ENCODE measurements at places on chromosomes 16 and 17.

DNA sequence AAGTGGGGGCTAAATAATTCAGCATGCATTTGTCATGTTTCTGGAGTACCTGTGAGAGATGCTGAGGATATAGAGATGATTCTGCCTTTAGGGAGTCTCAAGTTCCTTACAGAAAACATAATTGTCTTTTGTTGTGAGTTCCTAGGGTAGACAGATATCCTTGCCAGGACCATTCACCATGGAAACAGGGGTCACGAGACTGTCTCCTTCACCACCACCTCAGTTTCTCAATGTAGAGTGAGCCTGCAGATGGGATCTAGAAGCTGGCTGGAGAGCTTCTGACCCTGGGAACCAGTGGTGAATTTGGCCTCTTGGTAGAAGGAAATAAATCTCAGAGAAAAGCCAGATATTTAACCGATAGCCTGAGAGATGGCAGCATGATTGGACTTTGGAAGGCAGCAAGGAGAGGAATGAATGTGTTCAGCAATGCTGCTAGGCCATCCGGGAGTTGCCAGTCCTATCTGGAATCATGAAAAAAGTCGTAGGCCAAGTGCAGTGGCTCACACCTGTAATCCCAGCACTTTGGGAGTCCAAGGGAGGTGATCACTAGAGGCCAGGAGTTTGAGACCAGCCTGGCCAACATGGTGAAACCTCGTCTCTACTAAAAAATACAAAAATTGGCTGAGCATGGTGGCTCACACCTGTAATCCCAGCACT lies 7.4 kb upstream of the HDAC5 start:
- DNase-seq, result no peak

DNA sequence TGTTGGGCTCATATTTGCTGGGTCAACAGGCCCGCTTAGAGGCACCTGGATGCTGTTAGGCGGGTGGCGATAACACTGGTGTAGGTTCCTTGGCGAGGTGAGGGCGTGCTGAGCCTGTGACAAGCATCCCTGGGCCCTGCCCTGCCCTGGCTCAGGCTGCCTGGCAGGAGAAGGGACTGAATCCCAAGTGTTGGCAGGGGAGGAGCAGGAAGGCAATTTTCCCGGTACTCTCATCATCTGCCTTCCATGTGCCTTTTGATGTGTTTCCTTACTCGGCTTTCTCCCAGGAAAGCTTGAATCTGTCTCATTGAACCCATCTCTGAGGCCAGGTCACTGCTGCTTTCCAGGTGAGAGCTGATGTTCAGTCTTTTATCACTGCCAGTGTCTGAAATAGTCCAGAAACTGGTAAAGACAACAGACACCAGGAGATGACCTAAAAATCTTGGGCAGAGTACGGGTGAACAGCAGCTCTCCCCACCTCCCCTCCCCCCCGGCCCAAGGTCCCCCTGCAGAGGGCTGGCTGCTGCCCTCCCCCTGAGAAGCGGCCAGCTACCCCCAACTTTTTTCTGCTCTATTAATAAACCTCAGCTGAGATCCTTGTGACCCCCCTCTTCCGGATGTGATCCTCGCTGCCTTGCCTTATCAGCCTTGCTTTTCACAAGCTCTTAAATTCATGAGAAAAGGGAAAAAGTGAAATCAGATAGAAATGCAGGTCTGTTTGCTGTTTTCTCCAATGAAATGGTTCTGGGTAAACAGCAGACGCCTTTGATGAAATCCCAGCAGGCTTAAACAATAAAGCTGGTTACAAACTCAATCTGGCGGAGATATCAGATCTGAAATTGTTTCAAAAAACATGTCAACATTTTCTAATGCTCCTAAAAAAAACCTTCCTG lies 29.0 kb downstream of the RTN4RL1 start:
- no peak for DNase-seq

DNA sequence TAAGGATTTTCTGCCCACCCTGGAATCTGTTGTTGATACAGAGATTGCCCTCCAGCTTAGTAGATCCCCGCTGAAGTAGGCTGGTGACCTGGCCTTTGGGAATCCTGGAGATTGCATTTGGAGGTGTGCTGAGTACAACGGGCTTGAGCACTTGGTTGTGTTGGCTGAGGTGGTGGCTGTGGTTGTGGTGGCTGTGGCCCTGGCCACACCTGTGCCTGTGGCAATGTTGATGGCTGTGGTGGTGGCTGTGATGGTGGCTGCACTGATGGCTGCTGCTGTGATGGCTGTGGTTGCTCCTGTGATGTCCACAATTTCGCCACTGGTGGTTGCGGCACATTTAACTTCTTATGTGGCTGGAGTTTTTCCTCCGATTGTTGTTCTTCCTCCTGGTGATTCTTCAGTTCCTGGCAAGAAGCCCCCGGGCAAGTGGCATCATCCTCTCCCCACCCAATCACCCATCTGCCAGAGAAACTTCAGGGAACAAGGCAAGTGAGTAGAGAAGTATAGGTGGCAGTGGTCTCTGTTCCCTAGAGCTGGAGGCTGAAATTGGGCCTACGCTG lies 4.2 kb downstream of the CCDC200 start:
- no peak for DNase-seq

DNA sequence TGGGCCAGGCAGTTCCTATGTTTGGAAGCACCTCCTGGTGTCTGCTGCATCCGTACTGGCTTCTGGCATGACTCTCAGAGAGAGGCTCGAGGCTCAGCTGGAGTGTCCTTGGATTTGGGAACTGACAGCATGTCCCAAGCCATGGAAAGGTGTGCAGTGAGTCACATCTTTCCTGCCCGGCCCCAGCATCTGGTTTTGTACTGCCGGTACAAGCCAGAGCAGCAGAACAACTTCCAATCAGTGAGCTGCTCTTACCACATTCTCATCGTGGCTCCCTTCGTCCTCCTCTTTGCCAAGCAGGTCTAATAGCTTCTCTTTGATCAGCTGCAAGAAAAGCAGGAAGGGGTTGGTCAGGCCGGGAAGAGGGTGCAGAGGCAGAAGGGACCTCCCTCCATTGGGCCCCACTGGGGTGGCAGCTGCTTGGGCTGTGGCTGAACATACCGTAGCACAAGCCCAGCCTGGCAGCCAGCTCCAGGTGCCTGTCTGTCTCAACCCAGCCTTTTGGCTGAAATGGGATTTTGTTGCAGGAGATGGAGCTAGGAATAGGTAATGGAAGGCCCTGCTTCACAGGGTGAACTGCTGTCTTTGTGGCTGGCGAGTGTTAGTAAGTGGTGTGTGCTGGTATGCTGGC lies 24.2 kb downstream of the SPACA3 start:
- no peak for DNase-seq
